Mesothelial cell of epicardium (in vitro differentiated cells): ENCODE measurements at places on chromosomes 4 and X.

- H3K4me3 ChIP-seq, result no peak overlapping the region
- no peaks in the 10 kb centered on the region for H3K27me3 ChIP-seq
- DNase-seq, result no peak
- H3K4me1 ChIP-seq, result peaks cover 7% of the 10 kb centered on the region
- H3K27ac ChIP-seq, result no peak overlapping the region
These were observed 11.6 kb downstream of the IL15 start for GRCh38 chr4:141647966-141648365.

GRCh38 chrX:7446815-7447214 lies 298.9 kb upstream of the PUDP start:
- no peaks in the 10 kb centered on the region for H3K36me3 ChIP-seq
- no peak overlapping the region for H3K27ac ChIP-seq
- peaks cover 3% of the 10 kb centered on the region for H3K4me1 ChIP-seq
- no peak for DNase-seq
- H3K27me3 ChIP-seq, result no peaks in the 10 kb centered on the region

DNA sequence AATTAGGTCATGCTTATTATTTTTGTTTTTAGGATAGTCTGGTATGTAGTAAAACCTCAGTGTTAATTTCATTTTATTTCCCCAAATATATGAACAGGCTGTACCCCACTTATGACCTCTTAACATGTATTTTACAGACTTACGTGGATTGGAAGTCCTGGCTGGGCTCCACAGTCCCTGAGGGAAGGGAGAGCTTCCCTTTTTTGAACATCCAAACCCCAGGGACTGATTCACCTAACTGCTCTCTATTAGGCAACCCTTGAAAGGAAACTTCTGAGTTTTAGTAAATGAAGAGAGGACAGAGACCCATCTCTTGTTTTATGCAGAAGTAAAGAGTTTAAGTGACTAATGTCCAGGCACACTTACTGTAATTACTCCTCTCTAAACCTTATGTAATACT lies 233.1 kb upstream of the SPRY1 start:
- no peak overlapping the region for H3K27ac ChIP-seq
- no peak for DNase-seq
- H3K27me3 ChIP-seq, result no peaks in the 10 kb centered on the region
- H3K4me3 ChIP-seq, result no peak overlapping the region

DNA sequence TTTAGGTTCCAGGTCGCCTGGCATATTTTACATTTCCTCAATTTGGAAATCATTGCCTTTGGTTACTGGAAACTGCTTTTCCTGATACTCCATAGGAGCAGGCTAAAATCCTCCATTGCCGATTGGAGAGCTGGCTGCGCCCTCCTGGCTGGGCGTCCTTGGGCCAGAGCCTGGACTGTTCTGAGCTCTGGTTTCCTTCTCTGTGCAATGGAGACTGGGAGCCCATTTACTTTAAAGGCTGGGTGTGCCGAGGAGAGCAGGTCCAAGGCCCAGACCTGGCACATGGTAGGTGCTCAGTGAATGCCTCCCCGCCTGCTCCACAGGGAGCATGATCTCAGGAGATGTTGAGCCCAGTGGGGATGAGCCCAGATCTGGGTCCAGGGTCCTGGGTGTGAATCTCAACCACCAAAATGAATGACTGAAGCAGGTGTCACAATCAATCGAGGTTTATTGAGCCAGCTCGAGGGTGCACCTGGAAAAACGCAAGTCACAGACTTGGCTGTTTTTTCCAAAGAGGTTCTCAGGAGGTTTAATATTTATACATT lies 50.0 kb downstream of the EVC start:
- H3K4me1 ChIP-seq, result no peaks in the 10 kb centered on the region
- H3K36me3 ChIP-seq, result peaks cover 24% of the 10 kb centered on the region

- no peak overlapping the region for H3K4me3 ChIP-seq
- H3K4me1 ChIP-seq, result no peaks in the 10 kb centered on the region
- H3K36me3 ChIP-seq, result no peaks in the 10 kb centered on the region
- no peaks in the 10 kb centered on the region for H3K27me3 ChIP-seq
- H3K27ac ChIP-seq, result no peak overlapping the region
These were observed 181.7 kb downstream of the TEX13A start for GRCh38 chrX:105038672-105039328.

DNA sequence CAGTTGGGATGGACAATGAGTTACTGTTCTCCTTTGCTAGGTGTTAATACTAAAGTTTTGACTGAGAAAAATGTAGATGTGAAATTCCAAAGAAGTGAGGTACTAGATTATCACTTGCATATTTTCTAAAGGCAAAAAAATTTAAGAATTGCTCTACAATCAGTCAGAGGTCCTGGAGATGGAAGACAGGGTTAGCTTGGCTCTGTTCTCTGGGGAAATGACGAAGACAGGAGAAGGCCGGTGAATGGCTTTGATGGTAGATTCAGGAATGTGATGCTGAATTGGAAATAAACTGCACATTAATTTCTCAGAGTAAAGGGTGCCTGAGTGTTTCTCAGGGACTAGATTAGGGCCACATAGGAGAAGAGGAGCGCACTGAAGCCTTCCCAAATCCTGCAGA lies 214.0 kb upstream of the LEF1 start:
- peak overlapping the region; percentile 47 for H3K27ac ChIP-seq
- DNase-seq, result no peak
- H3K4me3 ChIP-seq, result no peak overlapping the region
- H3K4me1 ChIP-seq, result peaks cover 11% of the 10 kb centered on the region

- H3K27me3 ChIP-seq, result no peaks in the 10 kb centered on the region
- no peak overlapping the region for H3K27ac ChIP-seq
- no peak overlapping the region for H3K4me3 ChIP-seq
- DNase-seq, result no peak
These were observed 175.9 kb downstream of the BCOR start for GRCh38 chrX:39921838-39922237.

GRCh38 chrX:74179071-74179470 lies 124.9 kb upstream of the ZCCHC13 start:
- H3K4me1 ChIP-seq, result peaks cover 33% of the 10 kb centered on the region
- DNase-seq, result no peak
- H3K4me3 ChIP-seq, result peak overlapping the region; percentile 56
- peak overlapping the region; percentile 69 for H3K27ac ChIP-seq
- peaks cover 14% of the 10 kb centered on the region for H3K36me3 ChIP-seq

DNA sequence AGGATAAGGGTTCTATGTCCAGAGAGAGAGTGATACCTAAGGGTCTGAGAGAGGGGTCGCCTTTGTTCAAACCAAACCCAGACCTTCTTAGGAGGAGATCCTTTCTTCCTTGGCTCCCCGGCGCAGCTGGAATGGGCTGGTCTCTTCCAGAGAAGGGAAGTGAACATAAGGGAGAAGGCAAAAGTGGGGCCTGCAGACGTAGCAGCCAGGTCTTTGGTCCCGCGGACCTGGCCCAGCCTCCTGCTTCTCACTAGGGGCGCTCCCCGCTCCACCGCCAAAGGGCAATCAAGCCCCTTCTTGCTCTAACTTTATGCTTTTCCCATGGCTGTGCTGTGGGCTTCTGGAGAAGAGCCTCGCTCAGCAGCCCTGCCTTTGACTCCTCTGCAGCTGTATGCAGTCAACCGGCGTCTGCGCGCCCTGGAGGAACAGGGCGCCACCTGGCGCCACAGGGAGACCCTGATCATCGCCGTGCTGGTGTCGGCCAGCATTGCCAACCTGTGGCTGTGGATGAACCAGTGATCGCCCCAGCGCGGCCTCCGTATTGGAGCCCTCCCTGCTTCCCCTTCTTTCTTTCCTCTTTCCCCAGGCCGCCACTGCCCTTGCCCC lies 6.5 kb downstream of the FATE1 start:
- no peak overlapping the region for H3K4me3 ChIP-seq
- peaks cover 10% of the 10 kb centered on the region for H3K27me3 ChIP-seq
- no peaks in the 10 kb centered on the region for H3K36me3 ChIP-seq
- peak; percentile 66 for DNase-seq

- H3K36me3 ChIP-seq, result no peaks in the 10 kb centered on the region
- no peak overlapping the region for H3K4me3 ChIP-seq
- no peak overlapping the region for H3K27ac ChIP-seq
These were observed 243.8 kb downstream of the ADAMTS3 start for GRCh38 chr4:72325215-72325614.

DNA sequence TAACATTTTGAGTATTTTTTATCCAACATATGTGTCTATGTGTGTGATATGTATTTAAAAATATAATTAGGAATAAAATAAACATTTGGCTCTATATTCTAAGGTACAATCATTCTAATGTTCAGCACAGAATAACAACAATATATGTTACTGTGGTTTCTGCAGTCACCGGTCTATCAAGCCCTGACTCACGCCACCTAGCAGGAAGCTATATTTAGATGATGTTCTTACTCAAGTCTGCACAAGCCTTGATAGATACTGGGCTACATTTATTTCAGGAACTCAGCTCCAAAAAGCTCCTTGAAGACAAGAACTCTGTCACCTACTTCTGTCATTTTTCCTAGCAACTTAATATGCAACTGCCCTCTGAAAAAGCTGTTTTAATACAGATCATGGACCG lies 152.0 kb upstream of the FTHL17 start:
- H3K27ac ChIP-seq, result no peak overlapping the region
- H3K27me3 ChIP-seq, result no peaks in the 10 kb centered on the region
- H3K36me3 ChIP-seq, result peaks cover 5% of the 10 kb centered on the region
- H3K4me3 ChIP-seq, result no peak overlapping the region
- DNase-seq, result no peak

GRCh38 chr4:94515365-94515764 lies 63.6 kb downstream of the PDLIM5 start:
- peaks cover 18% of the 10 kb centered on the region for H3K36me3 ChIP-seq
- H3K4me1 ChIP-seq, result peaks cover 26% of the 10 kb centered on the region
- no peak overlapping the region for H3K4me3 ChIP-seq
- DNase-seq, result no peak
- H3K27ac ChIP-seq, result no peak overlapping the region
- H3K27me3 ChIP-seq, result no peaks in the 10 kb centered on the region
